ENCODE measurements at places on chromosomes 16 and 17.

DNA sequence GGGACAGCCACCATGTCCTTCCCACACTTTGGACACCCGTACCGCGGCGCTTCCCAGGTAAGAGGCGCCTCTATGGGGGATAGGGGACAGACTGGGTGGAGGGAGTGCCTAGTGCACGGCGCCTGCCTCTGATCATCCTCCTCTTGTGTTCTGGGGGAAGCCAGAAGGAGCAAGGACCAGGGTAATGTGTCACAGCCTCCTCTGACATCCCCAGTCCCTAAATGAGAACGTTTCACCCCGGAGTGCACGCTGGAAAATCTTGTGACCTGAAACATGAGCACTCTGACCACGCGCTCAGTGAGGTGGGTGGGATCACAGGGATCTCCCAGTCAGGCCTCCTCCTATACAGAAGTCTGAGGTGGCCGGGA, 1.1 kb downstream of the IRX6 start:
- DNase-seq: no peak

GRCh38 chr17:82863941-82864712, 24.3 kb upstream of the ZNF750 start:
- peak; percentile 81 for DNase-seq

GRCh38 chr17:10789694-10790271, 14.1 kb downstream of the TMEM238L start:
- no peak for DNase-seq

DNA sequence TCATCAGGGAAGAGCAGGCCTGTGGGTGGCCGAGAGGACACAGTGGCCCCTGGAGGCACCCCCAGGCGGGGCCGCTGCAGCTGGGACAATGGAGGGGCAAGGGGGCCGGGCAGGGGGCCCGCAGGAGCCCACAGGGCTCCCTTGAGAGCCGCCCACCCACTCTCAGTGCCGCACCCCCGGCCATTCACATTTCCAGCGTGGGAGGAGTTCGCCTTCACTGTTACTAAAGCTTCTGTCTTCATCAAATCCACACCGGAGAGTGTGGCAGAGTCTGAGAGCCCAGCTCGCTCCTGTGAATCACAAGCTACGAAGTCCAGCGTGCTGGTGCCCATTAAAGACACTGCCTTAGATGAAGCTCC, 20.9 kb upstream of the PVALEF start:
- no peak for DNase-seq

DNA sequence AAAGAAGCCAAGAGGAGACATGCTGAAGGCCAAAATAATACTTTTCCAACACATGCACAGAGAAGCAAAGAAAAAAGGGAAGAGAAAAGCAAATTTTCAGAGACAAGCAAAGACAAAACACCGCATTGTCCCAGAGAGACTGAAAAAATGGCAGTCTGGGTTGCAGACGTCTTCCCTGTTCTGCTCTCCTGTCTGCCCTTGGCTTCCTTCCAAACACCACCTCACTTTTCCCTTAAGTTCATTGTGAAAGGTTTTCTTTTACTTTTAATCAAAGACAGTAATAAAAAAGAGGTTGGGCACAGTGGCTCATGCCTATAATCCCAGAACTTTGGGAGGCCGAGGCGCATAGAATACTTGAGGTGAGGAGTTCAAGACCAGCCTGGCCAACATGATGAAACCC, 21.2 kb upstream of the VAT1L start:
- no peak for DNase-seq

- no peak for DNase-seq
These were observed 30.9 kb upstream of the DUSP14 start for GRCh38 chr17:37458805-37459204.

- no peak for DNase-seq
These were observed 88.0 kb downstream of the CACNG1 start for GRCh38 chr17:67132366-67132765.

GRCh38 chr17:65523411-65523810, 38.0 kb downstream of the AXIN2 start:
- no peak for DNase-seq

- no peak for DNase-seq
These were observed 11.5 kb downstream of the CLUH start for GRCh38 chr17:2700030-2700490.

DNA sequence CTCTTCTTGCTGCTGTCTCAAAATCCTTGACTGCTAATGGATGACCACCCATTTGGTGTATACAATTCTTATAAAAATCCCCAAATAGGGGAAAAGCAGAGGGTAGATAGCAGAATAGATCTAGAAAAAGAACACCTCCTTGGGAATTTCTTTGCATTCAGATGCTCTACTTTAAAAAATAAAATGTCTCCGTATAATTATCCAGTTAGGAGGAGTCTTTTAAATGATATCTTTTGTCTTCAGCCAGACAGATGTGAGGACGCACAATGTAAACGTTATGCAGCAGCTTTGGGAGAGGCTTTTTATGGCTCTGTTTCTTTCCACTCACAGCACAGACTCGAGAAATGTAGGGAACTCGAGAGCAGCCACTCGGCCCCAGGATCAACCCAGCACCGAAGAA, 300.2 kb downstream of the IRF8 start:
- DNase-seq: no peak

- DNase-seq: no peak
These were observed 1509.2 kb downstream of the CDH11 start for GRCh38 chr16:63612462-63613227.

GRCh38 chr16:63323722-63324705, 1287.8 kb upstream of the CDH8 start:
- DNase-seq: no peak

DNA sequence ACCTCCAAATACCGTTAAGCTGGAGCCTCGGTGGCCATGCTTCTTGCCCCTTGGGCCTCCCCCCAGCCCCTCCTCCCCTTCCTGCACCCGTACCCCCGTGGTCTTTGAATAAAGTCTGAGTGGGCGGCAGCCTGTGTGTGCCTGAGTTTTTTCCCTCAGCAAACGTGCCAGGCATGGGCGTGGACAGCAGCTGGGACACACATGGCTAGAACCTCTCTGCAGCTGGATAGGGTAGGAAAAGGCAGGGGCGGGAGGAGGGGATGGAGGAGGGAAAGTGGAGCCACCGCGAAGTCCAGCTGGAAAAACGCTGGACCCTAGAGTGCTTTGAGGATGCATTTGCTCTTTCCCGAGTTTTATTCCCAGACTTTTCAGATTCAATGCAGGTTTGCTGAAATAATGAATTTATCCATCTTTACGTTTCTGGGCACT, 928 bp downstream of the HBA1 start:
- no peak for DNase-seq

DNA sequence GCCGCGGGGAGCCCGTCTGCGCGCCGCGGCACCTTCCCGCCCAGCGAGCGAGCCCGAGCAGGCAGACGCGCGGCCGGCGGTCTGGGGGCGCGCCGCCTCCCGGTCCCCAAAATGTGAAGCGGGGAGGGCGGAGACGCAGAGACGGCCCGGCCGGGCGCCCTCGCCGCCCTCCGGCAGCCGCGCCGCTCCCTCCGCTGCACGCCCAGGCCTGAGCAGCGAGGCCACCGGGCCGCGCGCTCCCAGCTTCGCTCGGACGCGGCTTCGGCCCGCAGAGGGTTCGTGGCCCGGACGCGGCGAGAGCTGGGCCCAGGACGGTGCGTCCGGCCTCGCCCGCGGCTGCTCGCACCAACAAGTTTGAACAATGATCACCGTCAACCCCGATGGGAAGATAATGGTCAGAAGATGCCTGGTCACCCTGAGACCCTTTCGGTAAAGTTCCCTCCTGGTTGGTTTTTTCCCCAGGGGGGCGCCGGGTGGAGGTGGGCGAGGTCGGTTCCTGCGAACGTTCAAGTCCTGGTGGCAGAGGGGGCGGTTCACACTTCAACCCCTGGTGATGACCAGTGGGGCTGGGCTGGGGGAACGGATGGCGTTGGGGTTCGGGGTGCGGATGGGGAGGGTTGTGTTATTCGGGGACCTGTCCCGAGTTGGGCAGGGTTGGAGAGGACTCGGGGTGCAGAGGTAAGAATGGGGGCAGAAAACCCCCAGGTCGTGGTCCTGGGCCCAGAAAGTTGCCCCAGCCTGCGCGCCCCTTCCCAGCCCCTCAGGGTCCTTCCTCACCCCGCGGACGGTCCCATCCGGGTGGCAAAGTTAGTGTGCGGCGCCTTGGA, 678 bp downstream of the MGAT5B start:
- no peak for DNase-seq

DNA sequence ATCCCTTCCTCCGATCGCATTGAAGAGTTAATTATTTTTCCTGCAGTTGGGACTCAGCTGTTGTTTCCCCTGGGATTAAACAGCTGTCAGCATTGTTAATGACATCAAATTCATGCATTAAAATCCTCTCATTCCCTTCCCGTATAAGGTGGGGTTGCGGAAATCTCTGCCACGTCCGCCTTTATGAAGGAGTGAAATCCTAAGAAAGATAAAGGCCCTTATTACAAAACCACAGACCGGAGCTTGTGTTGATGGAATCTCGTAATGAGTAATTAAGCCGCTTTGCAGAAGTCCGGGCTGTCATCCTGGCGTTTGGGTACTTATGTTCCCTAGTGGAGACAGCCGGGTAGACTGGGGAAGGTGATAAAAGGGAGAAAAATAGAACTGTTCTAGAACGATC, 627.6 kb downstream of the MAF start:
- DNase-seq: no peak

- DNase-seq: no peak
These were observed 1.2 kb downstream of the C16orf54 start for GRCh38 chr16:29744541-29745101.

DNA sequence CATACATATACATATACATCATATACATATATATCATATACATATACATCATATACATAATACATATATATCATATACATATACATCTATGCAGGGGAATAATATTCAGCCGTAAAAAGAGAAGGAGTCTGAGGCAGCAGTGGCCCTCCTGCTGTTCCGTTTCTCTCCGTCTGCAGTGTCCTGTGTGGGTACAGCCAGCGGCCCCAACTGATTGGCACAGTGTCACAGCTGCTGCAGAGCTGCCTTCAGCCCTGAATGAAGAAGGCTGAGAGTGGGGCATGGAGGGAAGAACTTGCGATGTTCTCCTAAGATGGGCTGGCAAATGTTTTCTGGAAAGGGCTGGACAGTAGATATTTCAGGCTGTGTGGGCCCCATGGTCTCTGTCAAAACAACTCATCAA, 146.9 kb downstream of the SNX29 start:
- no peak for DNase-seq

DNA sequence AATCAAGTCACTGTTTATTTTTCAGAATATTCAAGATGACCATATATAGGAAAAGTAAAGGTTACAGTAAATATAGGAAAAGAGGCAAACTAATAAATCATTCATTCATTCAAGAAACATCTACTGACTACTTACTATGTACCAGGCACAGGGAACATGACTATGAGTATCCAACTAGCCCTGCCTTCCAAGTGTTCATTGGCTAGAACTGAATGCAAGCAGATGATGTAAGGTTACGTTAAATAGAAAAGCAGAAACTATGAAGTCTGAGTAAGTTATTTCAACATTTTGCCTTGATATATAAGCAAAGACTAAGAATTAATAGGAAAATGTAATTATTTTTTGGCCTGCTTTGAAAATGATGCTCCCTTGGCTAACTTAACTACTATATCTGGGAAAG, 36.7 kb downstream of the SPAG9 start:
- no peak for DNase-seq
